LHCN-M2 (cell line): ENCODE measurements at places on chromosomes 4 and X.

- no peak for DNase-seq
These were observed 466.4 kb downstream of the DMD start for GRCh38 chrX:32744921-32745320.

GRCh38 chrX:118550792-118551191 lies 55.2 kb downstream of the DOCK11 start:
- no peak for DNase-seq

DNA sequence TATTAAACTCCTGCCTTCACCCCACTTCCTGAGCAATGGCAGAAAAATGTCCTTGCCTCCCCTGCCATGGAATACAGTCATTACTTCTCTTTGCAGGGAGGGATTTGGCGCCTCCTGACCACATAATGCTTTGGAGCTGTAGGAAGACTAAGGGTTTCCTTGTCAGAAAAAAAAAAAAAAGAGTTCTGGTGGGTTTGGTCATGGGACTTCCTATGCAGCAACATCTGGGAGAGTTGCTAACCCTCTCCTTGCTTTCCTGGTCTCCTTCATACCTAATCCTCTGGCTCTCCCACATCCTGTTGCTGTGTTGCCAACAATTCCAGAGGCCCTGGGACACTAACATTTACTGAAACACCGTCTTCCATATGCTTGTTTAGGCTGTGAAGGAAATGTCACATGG lies 75.1 kb upstream of the MBNL3 start:
- peak; percentile 1 for DNase-seq

DNA sequence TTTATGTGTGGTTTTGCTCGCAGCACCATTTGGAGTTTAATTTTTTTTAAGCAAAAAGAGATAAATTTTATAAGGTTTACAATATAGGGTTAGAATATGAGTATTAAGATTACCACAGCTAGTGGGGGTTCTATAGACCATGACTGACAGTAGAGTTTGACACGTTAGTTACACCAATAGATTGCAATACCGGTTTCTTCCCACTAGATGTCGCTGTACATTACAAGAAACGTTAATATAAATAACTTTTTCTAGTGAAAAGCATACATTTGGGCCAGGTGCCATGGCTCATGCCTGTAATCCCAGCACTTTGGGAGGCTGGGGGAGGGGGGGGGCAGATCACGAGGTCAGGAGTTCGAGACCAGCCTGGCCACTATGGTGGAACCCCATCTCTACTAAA lies 433.6 kb downstream of the MAGEB5 start:
- peak; percentile 1 for DNase-seq

DNA sequence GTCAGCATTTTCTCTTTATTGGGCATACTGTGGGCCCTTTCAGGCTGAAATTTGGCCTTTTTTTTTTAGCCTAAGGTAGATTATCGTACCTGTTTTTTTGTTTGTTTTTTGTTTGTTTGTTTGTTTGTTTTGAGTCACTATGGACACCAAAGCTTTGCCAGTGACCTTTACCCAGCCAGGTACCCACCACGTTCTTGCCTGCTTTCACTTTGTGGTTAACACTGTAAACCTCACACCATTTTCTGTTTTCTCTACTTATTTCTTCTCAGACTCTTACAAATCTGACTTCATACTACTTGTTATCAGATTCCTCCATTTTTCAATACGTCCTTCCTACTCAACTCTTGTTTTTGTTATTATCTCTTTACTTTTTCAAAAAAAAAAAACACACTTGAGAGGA lies 81.5 kb downstream of the ZNF674 start:
- DNase-seq: no peak

DNA sequence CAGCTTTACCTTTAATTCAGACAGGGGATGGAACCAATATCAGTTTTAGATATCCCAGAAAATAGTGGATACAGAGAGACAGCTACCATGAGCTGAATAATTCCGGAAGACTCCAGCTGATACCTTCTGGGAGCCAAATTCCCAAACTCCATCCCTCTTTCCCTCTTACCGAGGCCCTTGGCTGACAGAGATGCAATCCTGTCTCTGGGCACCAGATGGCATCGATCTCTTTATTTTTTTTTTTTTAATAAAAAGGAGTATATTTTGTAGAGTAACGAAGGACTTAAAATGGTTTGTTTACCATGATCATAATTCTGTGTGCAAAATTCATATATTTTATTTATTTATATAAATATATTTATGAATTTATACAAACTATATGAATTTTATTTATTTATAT lies 31.0 kb downstream of the RAB40A start:
- DNase-seq: peak; percentile 39

- no peak for DNase-seq
These were observed 37.8 kb downstream of the ADRA2C start for GRCh38 chr4:3803946-3804345.

GRCh38 chr4:32962100-32962499 lies 2241.9 kb downstream of the PCDH7 start:
- DNase-seq: no peak

- DNase-seq: peak; percentile 64
These were observed 46.0 kb upstream of the TMPRSS11F start for GRCh38 chr4:68175562-68176155.
